Activated naive CD4-positive, alpha-beta T cell (primary cell): ENCODE measurements at places on chromosomes 12 and 14.

DNA sequence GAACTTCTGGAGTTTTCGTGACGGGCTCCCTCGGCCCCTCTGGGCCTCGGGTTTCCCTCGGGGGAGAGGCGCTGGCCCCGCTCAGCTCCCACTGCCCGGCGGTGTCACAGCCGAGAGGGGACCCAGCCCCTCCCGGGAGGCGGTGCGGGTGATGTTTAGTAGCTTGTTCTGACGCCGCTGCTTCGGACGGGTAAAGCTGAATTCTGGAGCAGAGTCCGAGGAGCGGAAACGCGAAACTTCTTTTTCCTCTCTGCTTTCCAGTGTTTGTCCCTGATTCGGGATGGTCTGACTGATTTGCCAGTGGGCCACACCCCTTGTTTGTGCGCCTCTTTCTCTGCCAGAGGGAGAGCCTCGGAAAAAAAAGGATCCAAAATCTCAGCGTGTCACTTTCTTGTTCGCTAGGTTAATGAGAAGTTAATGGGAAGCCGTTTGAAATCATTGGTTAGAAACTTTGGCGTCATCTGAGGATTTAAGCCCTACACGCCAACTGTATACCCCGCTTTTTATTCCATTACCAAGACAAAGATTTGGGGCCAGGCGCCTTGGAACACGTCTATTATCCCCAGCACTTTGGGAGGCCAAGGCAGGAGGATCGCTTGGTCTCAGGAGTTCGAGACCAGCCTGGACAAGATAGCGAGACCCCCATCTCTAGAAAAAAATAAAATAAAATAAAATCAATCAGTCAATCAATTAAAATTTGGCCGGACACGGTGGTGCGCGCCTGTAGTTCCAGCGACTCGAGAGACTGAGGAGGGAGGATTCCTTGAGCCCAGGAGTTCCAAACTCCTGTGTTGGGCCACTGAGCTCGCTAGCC lies 756 bp downstream of the TULP3 start:
- DNase-seq, result no peak

DNA sequence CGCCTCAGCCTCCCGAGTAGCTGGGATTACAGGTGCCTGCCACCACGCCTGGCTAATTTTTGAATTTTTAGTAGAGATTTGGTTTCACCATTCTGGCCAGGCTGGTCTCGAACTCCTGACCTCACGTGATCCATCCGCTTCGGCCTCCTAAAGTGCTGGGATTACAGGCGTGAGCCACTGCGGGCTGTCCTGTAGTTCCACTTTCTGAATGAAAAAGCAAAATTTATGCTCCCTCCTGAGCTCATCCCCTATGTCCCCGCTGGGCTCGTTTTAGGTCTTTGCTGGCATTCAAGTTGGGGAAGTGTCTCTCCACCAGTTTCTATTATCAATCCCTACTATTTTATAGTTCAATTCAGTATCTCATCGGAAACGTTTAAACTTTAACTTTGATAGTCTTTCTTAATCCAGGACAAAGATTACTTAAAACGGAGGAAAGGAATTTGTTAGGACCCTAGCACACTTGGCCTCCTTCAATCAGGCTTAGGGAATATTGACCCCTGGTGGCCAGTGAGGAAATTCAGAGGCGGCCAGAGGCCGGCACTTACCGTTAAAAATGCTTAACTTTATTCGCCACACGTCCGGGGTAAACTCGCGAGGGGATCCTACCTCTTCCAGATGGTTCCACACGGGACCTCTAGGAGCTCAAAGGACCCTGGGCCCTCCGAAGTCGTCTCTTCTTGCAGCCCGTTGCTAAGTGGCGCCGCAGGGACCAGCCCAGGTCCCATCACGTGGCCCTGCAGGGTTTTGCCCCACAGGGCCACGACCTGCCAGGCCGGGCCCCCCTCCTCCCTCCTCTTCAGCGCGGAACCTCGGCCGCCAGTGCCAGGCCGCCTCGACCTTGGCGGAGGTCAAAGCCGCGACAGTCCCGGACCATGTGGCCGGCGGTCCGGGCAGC lies 11.4 kb upstream of the DNAL1 start:
- DNase-seq, result peak; percentile 36

- DNase-seq, result no peak
Observed at GRCh38 chr12:16150276-16150675, 127.2 kb downstream of the SLC15A5 start.

DNA sequence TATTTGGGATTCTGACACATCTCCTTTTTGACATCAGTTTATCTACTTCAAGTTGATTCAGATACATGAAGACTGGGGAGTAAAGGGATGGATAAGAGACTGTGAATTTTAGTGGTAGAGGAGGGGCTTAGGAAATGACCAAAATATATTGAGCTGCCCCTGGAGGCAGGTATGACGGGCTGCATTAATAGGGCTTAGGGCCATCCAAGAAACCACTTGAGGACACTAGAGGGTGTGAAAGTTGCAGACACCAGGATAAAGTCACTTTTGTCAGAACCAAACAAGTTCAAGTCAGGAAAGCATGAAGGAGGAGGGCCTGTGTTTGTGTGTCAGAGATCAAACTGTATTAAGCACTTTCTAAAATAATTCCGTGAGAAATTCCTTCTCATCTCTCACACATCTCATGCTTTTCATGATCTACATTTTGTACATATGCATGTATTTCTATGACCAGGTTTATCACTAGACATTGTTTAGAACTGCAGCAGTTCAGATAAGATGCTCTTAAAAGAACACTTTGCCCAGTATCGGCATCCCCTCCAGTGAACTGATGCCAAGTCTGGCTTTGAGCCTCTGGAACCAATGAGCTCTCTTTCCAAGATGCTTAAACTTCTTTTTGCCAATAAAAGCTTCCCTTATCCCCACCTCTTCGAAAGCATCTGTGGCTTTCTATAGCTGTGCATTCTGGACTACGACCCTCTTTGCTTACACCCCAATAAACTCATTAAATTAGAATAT lies 136.9 kb downstream of the SLC38A1 start:
- no peak for DNase-seq

- DNase-seq, result no peak
Observed at GRCh38 chr14:102510616-102511520, 1.3 kb upstream of the ANKRD9 start.

GRCh38 chr12:67698672-67699581 lies 50.4 kb downstream of the DYRK2 start:
- DNase-seq, result no peak

- DNase-seq, result no peak
Observed at GRCh38 chr14:50762001-50762930, 68.7 kb downstream of the NIN start.

DNA sequence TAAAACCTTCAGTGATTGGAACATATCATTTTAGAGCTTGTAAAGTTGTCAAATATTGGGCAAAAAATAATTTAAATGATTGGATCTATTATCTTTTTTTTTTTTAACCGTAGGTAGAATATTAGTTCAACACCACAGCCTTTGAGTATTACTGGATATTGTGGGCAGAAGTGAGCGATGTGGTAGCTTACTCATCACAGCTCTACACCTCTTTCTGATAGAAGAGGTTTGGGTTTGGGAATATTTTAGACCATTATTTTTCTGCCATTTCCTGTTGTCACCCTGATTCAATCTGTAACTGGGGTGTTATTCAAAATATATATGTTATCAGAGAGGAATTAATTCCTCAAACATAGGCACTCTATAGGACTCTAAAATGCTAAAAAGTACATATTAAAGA lies 34.8 kb upstream of the SLC38A2 start:
- DNase-seq, result no peak

DNA sequence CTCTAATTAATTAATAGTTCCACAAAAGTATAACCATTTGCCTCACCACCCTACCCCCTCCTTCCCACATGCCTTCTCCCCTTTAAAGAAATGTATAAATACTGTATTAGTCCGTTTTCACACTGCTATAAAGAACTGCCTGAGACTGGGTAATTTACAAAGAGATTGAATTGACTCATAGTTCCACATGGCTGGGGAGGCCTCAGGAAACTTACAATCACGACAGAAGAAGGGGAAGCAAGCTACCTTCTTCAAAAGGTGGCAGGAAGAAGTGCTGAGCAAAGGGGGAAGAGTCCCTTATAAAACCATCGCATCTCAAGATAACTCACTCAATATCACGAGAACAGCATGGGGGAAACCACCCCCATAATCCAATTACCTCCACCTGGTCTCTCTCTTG lies 8.2 kb upstream of the RESF1 start:
- no peak for DNase-seq

DNA sequence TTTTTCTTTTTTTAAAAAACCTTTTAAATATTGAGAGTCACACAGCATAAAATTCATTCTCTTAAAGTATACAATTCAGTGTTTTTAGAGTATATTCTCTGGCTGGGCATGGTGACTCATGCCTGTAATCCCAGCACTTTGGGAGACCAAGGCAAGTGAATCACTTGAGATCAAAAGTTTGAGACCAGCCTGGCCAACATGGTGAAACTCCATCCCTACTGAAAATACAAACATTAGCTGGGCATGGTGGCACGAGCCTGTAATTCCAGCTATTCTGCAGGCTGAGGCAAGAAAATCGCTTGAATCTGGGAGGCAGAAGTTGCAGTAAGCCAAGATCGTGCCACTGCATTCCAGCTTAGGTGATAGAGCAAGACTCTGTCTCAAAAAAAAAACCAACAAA lies 68.4 kb upstream of the BCAT1 start:
- DNase-seq, result no peak

- DNase-seq, result no peak
Observed at GRCh38 chr14:24434036-24434435, 4.3 kb downstream of the KHNYN start.
